ENCODE measurements at places on chromosomes 7 and 10.
A peak's percentile ranks its signal among the peaks of the same experiment; 100 is the strongest.

DNA sequence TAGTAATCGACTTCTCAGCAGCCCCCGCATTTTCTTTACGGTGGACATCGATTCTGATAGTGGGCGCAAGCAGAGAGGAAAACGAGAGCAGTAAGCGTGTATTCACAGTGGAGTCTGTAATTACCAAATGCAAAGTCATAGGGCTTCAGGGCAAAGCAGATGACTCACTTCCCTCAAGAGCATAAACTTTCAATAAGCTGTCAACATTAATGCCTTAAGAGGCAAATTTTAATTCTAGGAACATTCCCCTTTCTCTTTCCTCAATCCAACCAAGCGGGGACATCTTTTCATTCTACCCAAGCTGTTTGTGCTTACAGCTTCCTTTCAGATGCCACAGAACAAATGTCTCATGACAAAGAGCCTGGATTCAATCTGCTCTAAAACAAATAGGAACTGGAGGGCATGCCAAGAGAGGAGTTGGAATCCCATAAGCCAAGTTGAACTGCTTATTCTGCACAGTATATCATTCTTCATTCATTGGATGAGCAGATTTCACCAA lies 48.6 kb downstream of the MALSU1 start:
- peak; percentile 88 for DNase-seq

DNA sequence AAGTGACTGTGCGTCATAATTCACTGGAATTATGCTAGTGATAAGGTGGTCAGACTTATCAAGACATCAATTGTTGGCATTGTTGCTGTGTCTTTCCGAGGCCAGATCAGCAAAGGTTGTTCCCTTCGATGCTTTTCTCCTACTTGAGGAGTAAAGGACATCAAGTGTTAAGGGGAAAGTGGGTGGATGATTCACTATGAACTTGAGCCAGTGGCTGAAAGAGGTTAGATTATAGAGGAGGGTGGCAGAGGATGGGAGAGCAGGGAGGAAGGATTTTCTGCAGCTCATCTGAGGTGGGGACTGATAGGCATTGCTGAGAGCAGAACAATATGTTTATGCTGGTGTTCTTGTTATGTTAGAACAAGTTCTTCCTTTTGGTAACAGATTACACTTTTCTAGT lies 131.4 kb upstream of the AGR3 start:
- no peak for DNase-seq

DNA sequence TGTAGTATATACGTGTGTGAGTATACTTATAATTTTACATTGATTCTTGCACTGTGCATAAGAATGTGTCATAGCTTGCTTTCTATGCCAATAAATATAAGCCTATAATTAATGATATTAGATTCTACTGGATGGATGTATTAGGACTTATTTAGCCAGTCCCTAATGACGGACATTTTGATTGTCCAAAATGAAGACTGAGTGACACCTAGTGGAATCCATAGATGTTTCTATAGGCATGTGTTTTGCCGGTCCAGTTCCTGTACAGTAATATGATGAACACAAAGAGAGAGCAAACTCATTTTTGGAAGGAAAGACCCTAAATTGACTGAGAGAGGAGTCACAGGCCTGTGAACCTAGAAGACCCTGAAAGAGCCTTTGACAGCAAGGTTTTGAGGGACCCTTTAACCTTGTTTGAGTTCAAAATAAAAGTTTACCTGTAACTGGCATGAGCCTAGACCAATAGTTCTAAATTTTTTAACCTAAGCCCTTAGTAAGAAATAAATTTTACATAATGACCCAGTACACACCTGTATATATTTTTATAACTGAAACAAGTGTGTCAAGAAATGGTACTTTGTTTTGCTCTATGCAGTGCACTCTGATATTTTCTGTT lies 42.4 kb upstream of the AGBL3 start:
- no peak for DNase-seq

- no peak for DNase-seq
Observed at GRCh38 chr7:123669485-123669884, 13.8 kb downstream of the LMOD2 start.

GRCh38 chr7:1287752-1288201 lies 55.1 kb downstream of the UNCX start:
- DNase-seq = no peak

- DNase-seq = no peak
Observed at GRCh38 chr10:52464368-52465124, 150.5 kb downstream of the DKK1 start.

GRCh38 chr10:79984851-79985250 lies 35.9 kb upstream of the SFTPD start:
- DNase-seq = no peak

GRCh38 chr7:542713-543500 lies 23.3 kb upstream of the PDGFA start:
- no peak for DNase-seq

GRCh38 chr10:121307411-121307980 lies 290.7 kb downstream of the FGFR2 start:
- DNase-seq = no peak

DNA sequence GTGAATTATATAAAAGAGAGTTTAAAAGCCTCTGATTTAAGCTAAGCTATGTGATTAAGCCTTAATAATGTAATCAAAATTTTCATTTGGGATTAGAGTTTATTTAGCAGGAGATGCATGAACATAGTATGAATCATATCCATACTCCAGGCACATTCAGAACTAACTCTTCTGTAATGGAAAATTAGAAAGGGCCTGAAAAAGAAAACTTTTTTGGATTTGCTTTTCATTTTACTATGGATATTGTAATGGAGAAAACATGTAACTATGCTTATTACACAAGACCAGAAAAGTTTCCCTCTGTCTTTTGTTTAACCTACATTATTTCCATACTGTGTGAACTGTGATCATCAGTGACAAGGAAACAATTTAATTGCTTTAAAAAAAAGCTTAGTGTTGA lies 22.0 kb downstream of the TES start:
- DNase-seq = no peak

- DNase-seq = no peak
Observed at GRCh38 chr7:88132725-88133124, 87.1 kb downstream of the SRI start.

DNA sequence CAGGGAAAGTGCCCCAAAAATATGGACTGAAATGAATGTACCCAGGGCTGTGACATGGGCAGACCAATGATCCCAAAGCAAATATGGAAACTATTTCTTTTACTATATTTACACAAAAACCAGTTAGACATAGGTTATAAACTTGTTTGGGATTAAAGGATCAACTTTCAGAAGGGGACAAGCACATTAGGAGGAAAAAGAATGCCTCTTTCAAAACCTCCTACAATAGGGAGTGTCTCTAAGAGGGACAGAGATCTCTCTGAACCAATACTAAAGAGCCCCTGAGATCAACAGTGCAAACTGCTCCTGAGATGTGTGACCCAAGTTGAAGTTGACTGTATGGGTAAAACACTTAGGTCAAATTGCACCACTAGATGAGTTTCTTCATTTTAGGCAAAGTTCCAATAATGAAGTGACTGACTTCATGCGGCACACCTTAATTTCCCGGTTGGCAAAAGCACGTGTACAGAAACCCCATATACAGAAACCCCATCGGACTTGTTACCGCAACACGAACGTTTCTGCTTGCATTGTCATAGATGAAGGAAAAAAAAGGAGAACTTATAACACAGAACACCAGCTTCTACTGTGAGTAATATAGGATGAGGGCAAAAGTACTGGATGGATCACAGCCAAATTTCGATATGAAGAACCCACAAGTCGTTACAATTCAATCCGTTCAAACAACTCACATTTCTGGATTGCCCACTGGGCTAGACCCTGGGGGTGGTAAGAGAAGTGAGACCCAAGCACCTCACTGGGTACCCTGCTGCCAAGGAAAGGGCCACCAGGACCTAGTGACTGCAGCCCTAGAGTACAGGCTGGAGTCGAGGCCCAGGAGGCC lies 4.3 kb downstream of the SVIL start:
- DNase-seq = no peak

DNA sequence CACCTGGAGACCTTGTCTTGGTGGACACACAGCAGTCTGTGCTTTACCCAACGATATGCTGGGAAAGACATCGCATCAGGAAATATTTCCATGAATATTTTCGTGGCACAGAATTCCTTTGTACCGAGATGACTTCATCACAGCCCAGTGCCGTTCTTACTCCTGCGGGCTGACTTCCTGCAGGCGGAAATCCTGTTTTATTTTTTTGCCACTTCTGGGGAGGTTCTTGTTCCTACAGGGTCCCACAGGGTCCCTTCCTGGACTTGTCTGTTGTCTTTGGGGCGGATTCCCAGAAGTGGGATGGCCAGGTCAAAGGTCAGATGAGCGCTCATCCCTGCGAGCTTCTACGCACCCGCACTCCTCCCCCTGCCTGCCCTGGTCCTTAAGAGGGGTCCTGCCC lies 86.5 kb downstream of the DNAJB6 start:
- DNase-seq = no peak

GRCh38 chr10:128031216-128031615 lies 95.0 kb downstream of the MKI67 start:
- no peak for DNase-seq

DNA sequence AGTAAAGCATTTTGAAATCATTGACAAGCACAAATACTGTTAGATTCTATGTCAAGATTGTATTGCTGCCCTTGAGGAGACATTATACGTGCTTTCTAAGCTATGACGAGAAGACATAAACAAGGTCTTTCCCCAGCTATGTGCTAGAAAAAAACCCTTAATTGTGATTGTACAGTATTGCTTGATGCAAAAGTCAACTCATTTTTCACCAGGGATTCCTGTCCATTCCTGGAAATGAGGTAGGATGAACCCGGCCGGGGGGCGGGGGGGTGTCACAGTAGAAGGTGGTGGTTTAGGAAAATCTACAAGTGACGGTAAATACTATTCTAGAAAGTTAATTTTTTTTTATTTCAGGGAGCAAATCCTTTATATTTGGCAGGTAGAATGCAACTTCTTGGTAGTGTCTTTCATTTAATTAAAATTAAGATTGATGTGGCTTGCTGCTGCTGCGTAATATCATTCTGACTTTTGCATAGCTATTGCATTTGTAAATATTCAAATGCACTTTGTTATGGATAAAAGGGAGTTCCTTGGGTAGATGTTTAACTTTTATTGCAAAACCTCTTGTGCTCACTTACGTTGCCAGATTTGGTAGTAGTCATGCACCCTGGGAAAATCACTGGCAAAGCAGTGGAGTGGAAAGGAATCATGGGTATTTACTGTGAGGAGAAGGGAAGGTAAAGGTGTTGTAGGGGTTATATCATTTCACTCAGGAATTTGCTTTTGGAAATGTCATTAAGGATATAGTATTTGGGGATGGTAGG lies 164.4 kb upstream of the PRPS1L1 start:
- no peak for DNase-seq

GRCh38 chr10:36236931-36237330 lies 594.8 kb upstream of the FZD8 start:
- DNase-seq = no peak

GRCh38 chr10:112202076-112202475 lies 18.5 kb upstream of the GPAM start:
- DNase-seq = no peak

DNA sequence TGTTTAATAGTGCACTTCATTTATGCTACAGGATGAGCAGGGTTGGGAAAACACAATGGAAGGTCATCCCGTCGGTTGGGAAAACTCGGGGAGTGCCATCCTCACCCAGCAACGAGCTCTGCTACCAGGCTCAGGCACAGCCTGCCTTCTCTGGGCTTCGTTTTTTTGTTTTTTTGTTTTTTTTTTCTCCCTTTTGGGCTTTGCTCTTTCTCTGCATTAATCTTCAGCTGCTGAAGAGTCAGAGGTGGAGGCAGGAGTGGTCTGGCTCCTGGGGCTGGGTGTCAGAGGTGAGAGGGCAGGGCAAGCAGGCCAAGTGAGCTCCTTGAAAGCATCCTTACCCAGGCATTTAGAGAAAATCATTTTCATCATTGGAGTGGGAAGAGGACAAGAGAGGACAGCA lies 11.5 kb downstream of the ZNF3 start:
- no peak for DNase-seq

- DNase-seq = no peak
Observed at GRCh38 chr7:121019018-121019417, 30.5 kb downstream of the CPED1 start.

GRCh38 chr7:10412422-10413019 lies 561.2 kb upstream of the PHF14 start:
- peak; percentile 39 for DNase-seq

- no peak for DNase-seq
Observed at GRCh38 chr7:42924223-42924838, 7.6 kb downstream of the PSMA2 start.

GRCh38 chr7:18788026-18788425 lies 292.5 kb downstream of the HDAC9 start:
- no peak for DNase-seq

DNA sequence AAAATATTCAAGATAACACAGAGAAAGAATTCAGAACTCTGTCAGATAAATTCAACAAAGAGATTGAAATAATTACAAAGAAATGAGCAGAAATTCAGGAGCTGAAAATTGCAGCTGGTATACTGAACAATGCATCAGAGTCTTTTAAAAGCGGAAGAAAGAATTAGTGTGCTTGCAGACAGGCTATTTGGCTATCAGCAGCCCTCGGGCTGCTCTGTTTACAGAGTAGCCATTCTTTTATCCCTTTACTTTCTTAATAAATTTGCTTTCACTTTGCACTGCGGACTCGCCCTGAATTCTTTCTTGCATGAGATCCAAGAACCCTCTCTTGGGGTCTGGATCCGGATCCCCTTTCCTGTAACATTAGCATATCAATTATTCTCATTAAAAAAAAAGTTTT lies 1040.0 kb downstream of the SORCS3 start:
- no peak for DNase-seq

- DNase-seq = no peak
Observed at GRCh38 chr10:68526634-68527307, 552 bp downstream of the SLC25A16 start.

GRCh38 chr7:112876877-112877276 lies 86.7 kb upstream of the TMEM168 start:
- DNase-seq = no peak

- no peak for DNase-seq
Observed at GRCh38 chr7:77269360-77270093, 69.9 kb upstream of the FGL2 start.

- no peak for DNase-seq
Observed at GRCh38 chr7:45985902-45986301, 64.8 kb upstream of the IGFBP3 start.
